ENCODE measurements at places on chromosomes 5 and 9.

DNA sequence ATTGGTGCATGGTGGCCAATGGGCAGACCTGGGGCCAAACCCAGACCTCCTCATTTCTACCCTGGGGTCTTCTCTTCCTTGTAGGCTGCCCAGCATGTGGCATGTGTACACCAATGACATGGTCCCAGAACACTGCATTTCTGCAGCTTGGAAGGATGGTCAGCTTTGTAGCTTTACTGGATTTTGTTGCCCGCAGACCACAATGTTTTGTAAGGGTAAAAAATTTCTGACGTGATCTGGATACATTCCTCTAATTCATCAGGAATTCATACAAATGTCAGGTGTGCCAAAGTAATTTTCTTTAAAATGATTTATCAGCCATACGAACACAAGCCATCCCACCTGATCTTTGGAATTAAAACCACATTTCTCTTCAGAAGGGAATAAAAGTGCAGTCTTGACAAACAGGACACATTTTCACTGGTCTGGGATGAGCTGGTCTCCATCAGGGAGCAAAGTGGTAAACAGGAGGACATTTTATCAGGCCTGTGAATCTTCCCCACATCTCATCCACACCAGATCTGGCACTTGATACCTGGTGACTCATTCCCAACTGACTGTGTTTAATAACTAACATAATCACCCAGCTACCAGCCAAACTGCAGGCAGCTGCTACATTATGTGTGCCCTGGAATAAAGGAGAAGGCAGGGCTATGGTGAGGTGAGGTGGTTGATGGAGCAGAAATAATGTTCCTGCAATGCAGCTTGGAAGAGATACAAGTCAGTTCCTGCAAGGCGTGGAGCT is 103.9 kb downstream of the SPOCK1 start:
- no peak for DNase-seq

- DNase-seq = no peak
Measured at GRCh38 chr9:86217076-86217755, 42.2 kb downstream of the C9orf153 start.

- no peak for DNase-seq
Measured at GRCh38 chr9:77304543-77304942, 127.2 kb downstream of the VPS13A start.

GRCh38 chr9:109383947-109384346 is 63.1 kb upstream of the EPB41L4B start:
- no peak for DNase-seq

- no peak for DNase-seq
Measured at GRCh38 chr5:148394587-148395019, 10.8 kb downstream of the FBXO38 start.

DNA sequence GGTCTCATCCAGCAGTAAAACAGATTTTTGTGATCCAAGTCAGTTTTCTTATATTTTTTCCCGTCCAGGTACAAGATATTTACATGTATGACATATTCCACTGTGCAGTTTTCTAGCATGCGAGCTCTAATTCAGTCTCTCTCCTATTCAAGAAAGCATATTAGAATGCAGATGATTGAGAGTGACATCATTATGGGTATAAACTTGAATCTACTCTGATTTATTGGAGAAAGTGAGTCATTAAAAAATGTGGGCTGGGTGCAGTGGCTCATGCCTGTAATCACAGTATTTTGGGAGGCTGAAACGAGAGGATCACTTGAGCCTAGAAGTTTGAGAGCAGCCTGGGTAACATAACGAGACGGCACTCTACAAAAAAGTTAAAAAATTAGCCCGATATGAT is 6.2 kb downstream of the FER start:
- DNase-seq = no peak

GRCh38 chr9:91004992-91005391 is 203.4 kb downstream of the SYK start:
- DNase-seq = no peak

GRCh38 chr5:35134278-35135030 is 86.7 kb upstream of the AGXT2 start:
- no peak for DNase-seq

- DNase-seq = no peak
Measured at GRCh38 chr5:32004404-32004803, 169.7 kb downstream of the GOLPH3 start.

- DNase-seq = no peak
Measured at GRCh38 chr5:163503106-163504078, 2.0 kb upstream of the MAT2B start.

- DNase-seq = peak; percentile 12
Measured at GRCh38 chr5:170120576-170120975, 14.9 kb downstream of the FOXI1 start.

GRCh38 chr5:68074633-68075032 is 140.9 kb upstream of the PIK3R1 start:
- DNase-seq = no peak

DNA sequence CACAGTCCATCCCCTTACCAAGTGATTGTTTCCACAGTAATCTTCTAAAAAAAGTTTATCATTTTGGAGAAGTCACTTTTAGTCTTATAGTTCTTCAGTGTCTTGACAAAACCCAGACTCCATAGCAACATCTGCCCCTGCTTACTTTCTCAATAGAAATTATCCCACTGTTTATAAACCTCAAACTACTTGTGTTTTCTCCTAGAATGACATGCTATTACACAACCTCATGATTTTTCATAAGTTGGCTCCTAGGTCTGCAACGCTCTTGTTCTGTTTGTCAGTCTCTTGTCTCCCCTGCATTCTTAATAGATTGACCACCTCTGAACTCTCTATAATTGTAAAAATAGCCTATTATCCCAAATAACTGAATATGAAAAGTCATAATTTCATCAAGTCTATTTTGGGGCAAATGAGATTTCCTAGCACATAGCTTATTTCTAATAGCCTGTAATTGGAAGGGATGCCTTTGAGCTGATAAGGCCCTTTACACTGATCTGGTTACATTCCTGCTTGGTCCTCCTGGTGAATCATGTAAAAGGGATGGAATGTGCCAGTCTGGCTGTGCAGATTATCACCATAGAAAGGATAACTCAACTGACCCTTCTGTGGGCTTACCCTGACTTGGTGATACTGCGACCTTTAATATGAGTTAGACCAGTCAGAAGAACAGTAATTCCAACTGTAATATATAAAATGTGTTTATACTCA is 69.6 kb downstream of the CHSY3 start:
- DNase-seq = no peak

GRCh38 chr9:95793924-95794828 is 81.3 kb upstream of the ERCC6L2 start:
- no peak for DNase-seq
